ENCODE measurements at places on chromosomes 7 and 10.

DNA sequence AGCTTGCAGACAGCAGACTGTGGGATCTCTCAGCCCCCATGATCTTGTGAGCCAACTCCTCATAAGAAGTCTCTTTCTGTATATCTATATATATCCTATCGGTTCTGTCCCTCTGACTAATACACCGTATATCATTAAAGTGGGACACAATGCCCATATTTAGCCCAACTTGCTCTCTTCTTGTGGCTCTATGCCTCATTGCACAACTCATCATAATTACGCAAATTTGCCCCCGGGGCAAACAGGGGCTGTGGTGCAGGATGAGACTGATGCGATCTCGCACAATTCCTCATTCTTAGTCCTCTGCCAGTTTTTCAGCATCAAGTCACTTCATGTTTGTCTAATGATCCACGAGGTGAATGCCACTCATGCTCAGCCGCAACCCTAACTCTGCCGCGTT, 183.2 kb downstream of the PRPF18 start:
- DNase-seq, result no peak

GRCh38 chr7:76257973-76258372, 44.5 kb upstream of the HSPB1 start:
- DNase-seq, result no peak

DNA sequence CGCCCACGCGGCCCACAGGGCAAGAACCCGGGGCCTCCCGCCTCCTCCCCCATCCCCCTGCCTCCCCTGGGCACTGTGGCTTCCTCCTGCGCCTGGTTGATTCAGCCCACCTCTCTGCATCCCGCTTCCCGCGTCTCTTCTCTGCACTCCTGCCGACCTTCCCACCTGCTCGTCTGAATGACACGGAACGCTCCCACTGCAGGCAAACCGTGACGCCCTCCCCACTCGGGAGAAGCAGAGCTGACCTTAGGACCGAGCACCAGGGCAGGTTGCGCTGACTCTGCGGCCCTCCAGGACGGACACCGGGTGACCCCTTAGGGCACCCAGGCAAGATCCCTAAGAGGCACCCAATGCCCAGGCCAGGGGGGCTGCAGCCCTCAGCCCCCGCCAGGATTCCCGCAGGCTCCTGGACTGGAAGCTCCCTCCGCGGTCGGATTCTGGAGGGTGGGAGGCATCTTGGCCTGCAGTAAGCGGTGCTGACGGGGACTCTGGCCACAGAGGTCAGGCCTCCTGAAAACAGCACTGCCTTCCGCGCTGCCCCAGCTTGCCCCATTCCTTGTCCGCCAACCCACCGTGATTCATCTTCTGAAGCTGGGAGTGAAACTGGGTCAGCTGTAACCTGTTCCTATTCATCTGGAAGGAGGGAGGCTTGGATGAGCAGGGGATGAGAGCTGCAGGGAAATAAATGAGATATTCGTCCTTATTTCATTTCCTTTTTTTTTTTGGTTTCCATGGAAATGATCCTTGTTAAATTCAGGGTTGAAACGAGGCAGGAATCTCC, 990 bp downstream of the CALML3 start:
- no peak for DNase-seq

- DNase-seq, result no peak
Observed at GRCh38 chr10:102479651-102480050, 22.9 kb downstream of the ACTR1A start.

GRCh38 chr7:75867390-75867717, 11.5 kb upstream of the RHBDD2 start:
- DNase-seq, result no peak

GRCh38 chr7:121714559-121715303, 158.2 kb upstream of the PTPRZ1 start:
- DNase-seq, result no peak

DNA sequence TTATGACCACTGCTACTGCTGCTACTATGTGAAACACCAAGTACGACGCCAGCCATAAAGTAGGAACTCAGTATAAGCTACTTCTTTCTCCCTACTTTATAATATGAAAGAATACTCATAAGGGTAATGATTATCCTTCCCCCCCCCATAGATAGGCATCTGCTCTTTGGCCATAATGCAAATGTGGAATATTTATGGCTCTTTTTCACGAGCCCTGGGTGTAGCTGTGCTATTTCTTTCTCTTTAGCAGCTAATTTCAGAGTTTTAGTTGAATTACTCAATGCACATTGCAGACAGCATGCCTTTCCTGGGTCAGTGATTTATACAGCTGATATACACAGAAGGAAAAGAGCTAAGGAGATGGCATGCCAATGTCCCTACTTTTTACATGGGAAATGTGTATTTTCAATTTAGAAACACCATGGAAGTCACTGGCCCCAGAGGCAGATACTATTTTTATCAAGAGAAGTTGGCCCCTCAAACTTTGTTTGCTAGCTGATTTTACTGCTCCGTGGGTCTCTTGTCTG, 234.1 kb upstream of the KIAA1217 start:
- no peak for DNase-seq

DNA sequence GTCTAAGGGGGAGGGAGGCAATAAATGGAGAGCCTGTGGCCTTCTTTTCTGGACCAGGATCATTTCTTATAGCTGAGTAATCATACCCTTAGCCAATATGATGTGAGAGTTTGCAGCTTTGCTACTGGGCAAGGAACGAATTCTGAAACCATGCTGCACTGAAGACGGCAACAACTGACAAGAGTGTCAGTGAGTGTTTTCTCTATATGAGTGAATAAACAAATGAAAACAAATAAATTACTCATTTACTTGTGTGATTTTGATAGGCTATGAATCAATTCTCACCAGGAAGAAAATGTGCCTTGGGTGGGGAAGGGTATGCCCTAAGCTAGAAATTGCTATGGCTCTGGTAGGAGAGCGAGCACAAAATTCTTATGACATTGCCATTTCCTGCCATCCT, 79.4 kb upstream of the LRRN3 start:
- no peak for DNase-seq

GRCh38 chr7:69723663-69724062, 125.4 kb downstream of the AUTS2 start:
- DNase-seq, result no peak

- no peak for DNase-seq
Observed at GRCh38 chr10:101993221-101993620, 62.8 kb downstream of the ARMH3 start.
